ENCODE measurements at places on chromosomes 5 and 9.

DNA sequence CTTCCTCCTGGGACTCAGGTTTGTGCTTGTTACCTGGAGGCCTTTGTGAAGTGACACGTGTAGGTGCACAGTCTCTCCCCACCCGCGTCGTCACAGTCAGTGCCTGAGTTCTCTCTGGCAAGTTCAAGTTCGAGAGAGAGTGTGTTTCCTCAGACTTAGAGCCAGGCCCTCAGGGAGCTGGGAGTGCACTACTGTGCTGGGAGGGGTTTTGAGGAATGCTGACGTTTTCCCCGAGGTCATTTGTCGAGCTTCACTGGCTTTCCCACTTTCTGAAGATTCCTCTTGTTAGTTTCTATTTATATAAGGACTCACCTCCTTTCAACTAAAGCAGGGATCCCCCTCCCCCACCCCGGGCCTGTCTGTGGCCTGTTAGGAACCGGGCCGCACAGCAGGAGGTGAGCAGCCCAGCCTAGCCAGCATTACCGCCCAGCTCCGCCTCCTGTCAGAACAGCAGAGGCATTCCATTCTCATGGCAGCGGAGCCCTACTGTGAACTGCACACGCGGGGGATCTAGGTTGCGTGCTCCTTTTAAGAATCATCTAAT, 209.2 kb downstream of the DIRAS2 start:
- DNase-seq, result peak; percentile 100

GRCh38 chr9:70261131-70261870, 2.5 kb downstream of the SMC5 start:
- no peak for DNase-seq

DNA sequence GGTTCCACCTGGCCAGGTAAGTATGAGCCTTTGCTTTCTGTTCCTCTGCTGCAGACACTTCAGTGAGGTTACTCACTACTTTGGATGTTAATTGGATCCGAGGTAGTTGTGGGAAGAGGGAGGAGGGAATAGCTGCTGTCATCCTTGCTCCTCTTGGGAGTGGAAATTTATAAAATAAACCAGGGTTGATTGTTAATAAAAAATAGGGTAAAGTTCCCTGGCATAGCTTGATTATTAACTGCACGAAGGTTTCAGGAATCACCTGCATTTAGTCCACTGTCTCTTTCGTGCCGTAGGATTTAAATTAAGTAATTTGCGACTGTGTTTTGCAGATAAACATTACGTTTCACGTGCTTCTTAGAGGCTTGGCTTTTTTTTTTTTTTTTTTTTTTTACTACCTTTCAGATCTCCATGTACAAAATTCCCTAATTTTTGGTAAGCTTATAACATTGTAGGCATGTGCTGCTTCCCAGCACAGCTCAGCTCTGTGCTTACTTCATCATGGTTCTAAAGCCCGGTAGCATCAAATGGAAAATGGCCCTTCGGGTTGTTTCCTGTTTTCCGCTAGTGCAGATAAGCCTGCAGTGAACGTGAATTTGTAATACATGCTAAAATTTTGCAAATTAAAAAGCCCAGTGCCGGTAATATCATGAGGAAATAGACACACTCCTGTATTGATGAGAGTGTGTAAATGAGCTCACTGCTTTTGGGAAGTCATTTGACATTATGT, 26.9 kb upstream of the LTC4S start:
- peak; percentile 66 for DNase-seq

DNA sequence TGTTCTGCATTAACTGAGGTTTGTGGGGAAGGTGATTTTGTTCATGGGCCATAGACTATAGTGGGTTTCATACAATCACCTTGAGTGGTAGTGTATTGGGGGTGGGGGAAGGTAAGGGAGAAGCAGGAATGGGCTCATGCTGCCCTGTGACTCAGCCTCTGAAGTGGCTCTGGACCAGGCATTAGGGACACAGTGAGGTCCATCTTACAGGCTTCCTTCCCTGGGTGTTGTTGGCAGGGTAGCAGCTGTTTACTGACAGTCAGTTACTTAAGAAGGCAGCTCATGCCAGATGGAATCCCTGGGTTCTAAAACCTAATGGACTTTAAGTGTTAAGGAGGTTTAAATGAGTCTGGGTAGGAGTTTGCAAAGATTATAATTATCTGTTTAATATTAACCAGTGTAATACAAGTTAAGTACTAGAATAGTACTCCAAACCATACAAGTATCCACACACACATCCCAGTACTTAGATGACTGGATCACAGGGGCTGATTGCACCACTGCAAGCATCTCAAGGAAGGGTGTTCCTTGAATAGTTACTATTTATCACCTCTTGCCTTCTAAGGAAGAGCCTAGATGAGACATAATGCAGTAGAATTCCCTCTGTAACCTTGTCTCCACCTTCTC, 59.3 kb downstream of the CAST start:
- peak; percentile 94 for DNase-seq

DNA sequence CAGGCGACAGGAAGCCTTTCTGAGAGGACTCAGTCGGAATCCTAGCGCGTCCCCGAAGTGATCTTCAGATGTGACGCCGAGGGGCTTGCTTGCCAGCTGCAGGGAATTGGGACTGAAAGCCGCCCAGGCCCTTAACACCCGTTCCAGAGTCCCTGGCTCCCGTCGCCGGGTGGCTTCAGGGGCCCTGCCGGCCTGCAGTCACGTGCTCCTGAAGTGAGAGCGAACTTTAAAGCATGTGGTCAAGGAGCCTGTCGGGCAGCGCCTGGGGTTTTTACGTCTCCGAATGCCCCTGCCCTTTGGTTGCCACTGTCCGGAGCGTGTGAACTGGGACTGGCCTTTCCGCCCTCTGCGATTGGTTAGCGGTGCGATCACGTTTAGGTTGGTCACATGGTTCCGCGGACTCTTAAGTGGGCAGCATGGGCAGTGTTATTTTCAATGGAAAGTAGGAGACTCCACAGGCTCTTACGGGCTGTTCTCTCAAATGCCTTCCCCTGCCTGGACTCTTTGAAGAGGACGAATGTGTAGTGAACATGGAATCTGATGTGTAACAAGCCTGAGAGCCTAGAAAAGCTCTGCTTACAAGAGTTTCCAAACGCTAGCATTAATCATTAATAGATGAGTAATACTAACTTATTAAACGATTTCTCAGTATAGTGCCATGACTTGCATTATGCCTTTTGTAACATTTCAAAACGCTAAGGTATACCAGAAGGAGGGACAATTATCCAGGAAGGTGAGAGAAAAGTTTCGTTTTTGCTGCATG, 1.9 kb downstream of the VLDLR start:
- DNase-seq, result peak; percentile 100

GRCh38 chr5:36177715-36178523, 26.0 kb downstream of the SKP2 start:
- DNase-seq, result peak; percentile 66

- DNase-seq, result no peak
These were observed 63.8 kb upstream of the ANKH start for GRCh38 chr5:14935341-14935740.

- peak; percentile 53 for DNase-seq
These were observed 596 bp upstream of the CDC37L1 start for GRCh38 chr9:4678679-4679267.

GRCh38 chr5:157892974-157893373, 34.0 kb upstream of the CLINT1 start:
- no peak for DNase-seq

DNA sequence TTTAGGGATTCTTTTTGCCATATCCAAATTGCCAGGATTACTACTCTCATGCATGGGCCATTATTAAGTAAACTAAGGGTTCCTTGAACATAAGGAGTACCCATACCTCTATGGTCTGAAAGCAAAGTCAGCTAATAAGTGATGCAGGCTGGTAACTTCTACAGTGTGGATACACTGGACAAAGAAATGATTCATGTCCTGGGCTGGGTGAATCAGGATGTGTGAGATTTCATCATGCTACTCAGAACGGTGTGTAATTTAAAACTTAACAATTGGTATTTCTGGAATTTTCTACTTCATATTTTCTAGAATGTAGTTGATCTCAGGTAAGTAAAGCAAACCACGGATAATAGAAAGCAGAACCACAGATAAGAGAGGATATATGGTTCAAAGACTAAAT, 428.8 kb downstream of the CHSY3 start:
- peak; percentile 86 for DNase-seq

- DNase-seq, result no peak
These were observed 59.2 kb upstream of the ADAMTS2 start for GRCh38 chr5:179404321-179405053.

- no peak for DNase-seq
These were observed 339.0 kb upstream of the KIF2A start for GRCh38 chr5:61966997-61967396.

GRCh38 chr9:37956904-37957663, 53.2 kb upstream of the SLC25A51 start:
- no peak for DNase-seq

- no peak for DNase-seq
These were observed 65.8 kb upstream of the PLPP6 start for GRCh38 chr9:4596165-4596922.

DNA sequence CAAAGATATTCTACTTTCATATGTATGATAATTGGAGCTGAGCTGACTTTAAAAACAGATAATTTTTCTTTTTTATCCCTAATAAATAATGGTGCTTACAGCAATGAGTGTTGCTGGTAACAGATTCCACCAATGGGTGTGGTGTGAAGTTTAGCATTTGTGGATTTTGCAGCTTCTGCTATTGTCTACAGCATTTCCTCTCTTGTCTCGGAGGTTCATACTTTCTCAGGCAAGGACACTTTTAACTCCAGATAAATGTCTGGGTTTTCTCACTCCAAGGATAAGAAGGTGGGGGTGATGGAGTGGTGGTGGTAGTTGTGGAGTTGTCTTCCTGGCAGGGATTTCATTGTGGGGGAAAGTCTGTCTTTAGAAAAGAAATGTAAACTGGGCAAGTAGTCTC, 120.0 kb upstream of the CDKN2B start:
- DNase-seq, result peak; percentile 13

- DNase-seq, result no peak
These were observed 23.6 kb downstream of the TICAM2 start for GRCh38 chr5:115578657-115579056.

DNA sequence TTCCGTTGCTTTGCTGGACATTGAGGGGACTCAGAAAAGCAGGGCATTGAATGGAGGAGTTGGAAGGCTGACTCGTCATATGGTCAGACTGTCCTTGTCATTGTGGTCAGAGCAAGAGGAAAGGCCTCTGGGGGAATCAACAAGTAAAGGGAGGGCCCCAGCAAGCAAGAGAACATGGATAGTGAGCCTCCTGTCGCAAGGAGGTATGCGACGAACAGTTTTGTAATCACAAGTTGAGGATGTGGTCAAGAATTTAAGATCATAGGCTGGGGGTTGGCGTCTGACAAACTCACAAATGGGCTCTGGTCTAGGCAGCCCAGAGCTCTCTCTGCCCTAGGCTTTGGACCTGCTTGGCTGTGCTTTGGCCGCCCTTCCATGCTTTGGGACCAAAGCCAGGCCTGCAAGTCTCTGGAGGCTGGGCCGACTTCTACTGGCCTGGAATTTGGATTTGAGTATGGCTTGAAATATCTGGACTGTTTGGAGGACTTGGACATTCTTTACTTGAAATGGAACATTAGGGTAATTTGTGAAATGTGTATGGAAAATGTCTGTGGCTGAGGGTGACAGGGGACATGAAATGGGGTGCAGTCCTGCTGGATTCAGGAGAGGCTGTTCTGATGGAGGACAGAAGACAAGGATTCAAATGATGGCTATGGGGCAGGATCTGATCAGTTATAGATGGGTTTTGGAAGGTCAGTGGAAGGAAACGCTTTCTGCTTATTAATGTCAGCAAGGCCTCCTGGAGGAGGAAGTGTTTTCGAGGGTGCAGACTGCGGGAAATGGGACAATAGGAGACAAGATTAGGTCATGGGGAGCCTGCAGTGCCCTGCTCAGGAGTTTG, 19.2 kb upstream of the NDST1 start:
- DNase-seq, result peak; percentile 57

DNA sequence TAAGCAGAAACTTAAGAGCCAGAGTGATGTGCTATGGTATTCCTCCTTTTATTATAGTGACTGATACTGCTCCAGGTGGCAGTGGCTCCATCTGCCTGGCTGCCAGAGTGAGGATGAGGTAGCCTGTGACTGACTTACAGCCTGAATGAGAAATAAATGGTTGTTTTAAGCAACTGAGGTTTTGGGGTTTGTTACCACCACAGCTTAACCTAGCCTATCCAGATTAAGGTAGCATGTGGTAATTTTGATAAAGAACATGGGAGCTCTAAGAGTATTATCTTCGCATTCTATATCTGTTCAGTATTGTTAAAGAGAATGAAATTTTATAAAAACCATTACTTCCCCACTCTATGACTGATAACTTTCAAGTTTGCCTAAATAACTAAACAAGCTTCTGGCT, 39.0 kb downstream of the GOLPH3 start:
- no peak for DNase-seq

- no peak for DNase-seq
These were observed 69.4 kb upstream of the ENTREP1 start for GRCh38 chr9:69255591-69255990.

- no peak for DNase-seq
These were observed 26.6 kb downstream of the DEPDC1B start for GRCh38 chr5:60673334-60673733.

DNA sequence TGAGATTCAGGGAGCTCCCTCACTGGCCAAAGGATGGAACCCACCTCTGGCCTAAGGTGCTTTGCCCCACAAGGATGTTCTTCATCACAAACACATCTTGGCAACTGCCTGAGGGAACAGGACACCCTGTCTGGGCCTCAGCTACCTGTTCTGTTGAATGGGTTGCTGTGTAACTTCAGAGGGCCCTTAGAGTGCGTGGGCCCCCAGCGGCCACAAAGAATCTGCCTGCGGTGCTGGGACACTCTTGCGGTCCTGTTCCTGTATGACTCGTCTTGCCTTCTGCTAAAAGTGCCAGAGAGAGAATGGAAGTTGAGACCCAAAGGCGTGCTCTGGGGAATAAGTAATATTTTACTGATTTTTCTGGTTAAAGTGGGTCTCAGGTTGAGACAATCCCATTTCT, 14.1 kb upstream of the RPL26L1 start:
- no peak for DNase-seq

DNA sequence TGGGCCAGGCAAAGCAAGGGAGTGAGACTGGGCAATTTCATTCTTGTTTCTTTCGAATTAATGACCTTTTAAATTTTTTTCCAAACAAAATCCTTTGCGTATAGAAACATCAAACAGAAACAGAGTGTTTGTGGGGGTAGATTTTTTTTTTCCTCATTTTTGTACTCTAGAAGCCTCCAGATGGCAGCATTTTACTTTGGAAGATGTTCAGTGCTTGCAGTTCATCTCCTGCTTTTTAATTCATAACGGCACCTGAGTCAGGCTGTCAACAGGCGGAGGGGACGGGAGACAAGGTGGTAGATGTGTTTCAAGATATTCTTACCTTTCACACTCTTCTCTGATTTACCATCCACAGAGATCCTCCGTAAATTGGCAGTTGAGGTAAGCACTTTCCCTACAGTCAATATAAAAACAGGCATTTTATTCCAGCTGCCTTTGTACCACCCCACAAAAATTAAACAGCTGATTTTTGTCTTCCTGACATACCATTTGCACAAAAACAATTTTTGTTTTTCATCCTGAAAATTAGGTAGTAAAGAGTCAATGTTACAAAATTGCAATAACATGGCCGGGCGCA, 99.5 kb upstream of the FBXL17 start:
- peak; percentile 26 for DNase-seq

DNA sequence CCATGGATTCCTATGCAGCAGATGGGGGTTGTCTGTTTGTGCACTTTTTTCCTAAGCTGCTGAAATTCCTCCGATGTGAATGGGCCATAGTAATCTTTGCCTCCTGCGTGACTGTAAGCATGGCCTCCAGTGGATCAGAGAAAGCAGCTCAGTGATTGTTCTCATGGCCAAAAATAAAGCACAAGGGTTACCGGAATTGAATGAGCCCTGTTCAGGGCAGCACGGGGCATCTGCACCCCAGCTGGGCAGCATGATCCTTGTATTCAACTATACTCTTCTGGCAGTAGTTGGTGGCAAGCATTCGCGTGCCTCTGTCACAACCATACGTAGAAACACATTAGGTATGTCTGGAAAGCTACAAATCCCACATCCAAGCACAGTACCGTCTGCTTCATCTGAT, 193.9 kb downstream of the RORB start:
- no peak for DNase-seq
